ENCODE measurements at places on chromosomes 6 and 20. TPM values are rescaled to one million over a fixed set of nuclear protein-coding genes. Genes with fewer than 3 reads are reported as not detected.
A peak's percentile ranks its signal among the peaks of the same experiment; 100 is the strongest.

Gene OPRM1
- not detected for total RNA-seq

DNA sequence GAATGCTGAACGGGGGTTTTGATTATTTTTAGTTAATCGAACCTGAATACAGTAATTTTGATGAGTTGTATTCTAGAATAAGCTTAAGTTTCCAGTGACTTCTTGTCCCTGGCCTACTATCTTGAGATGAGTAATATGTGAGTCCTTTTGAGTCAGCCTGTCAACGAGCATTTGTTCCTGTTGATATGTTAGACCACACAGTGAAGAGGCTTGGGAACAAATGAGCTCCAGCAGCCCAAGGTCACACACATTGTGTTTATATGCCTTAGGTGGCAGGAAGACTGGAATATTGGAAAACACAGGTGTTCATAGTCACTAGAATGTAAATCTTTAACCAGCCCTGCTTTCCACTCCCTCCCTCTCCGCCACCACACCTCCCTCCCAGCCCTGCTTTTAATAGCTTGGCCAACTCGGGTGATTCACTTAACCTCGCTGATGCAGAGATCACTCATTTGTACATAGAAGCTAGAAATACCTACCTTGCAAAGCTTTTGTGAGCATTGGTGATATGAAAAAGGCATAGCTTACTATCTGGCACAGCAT, 9.1 kb downstream of the SMPDL3A start:
- peak; percentile 96 for DNase-seq

Gene MCHR2
- not detected for total RNA-seq

Gene AKAP12
- total RNA-seq = 54.4 TPM

- peak; percentile 4 for DNase-seq
Observed at GRCh38 chr6:41578217-41579087, 32.3 kb downstream of the FOXP4 start.

- DNase-seq = no peak
Observed at GRCh38 chr6:161437851-161438250, 164.0 kb upstream of the AGPAT4 start.

DNA sequence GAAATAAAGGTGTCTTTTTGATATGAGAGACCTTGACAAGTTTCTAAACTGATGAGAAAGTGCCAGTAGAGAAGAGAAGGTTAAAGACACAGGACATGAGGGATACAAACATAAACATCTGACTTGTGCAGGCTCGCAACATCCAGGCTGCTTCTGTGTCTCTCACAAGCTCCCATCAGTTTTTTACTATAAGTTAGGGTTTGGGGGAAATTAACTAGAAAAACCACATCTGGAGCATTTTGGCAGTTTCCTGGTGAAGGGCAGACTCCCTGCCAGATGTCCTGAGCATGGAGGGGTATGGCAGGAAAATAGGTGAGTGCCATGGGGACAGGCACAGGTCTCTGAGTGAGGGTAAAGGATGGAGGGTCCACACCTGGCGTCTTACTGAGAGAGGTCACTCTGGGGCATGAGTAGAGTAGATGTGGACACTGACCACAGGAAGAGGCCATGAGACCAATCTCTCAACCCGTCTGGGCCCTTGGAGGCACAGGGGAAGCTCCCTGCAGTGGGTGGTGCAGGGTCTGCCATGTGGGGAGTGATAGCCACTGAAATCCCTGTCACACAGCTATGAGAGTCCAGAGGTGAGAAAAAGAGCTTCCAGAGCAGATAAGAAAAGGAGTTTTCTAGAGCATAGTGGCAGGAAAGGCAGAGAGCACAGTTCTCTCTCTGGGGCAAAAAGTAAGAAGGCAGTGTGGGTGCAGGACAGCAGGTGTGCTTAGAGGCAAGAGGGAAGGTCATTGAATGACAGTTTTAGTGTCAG, 193.3 kb upstream of the SYNDIG1 start:
- DNase-seq = no peak
